CD4-positive, alpha-beta T cell treated with Interleukin-2 at 100 ng/mL for 4 hours (primary cell): ENCODE measurements at places on chromosomes 5 and 9.

DNA sequence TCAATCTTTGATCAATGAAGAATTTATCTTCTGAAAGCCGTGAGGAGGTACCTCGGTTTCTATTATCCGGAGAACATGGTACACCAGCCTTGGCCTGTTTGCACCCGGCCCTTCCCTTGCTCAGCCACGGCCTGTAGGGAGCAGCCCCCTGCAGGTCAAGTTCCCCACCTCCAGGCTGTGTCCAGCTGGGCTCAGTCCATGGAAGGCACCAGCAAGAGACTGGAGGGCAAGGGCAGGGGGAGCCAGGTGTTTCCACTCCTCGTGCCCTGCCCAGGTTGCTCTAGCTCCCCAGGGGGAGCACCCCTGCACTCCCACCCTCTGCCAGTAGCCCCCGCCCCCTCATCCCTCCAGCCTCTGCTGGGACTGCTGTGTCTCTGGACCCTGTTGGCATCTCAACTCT, 87.3 kb upstream of the ADAMTS2 start:
- DNase-seq = no peak

GRCh38 chr9:136656795-136657611, 5.7 kb upstream of the EGFL7 start:
- no peak for DNase-seq

GRCh38 chr9:22423566-22423965, 23.1 kb upstream of the DMRTA1 start:
- DNase-seq = no peak

- DNase-seq = no peak
Measured at GRCh38 chr9:85248514-85249312, 493.0 kb downstream of the AGTPBP1 start.

DNA sequence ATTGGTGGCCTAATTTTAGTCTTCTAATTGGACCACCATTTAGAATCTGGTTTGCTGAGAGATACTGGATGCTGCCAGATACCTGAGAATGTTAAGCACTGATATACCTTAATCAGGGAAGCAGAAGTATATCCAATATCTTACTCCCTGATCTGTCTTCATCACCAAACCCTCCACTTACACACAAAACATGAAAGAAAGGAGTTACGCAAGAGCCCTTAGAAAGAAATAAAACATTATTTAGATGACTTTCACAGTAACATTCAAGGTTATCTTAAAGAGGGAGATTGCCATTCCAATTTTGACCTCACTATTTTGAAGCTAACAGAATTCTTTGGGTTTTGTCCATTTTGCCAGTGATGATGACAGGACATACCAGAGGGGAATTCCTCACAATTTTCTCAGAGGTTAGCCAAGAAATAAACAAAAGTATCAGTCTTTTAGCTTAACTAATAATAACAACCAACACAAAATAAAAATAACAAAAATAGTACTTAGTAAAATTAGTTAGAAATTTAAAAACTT, 496.1 kb downstream of the NFIB start:
- DNase-seq = no peak

- DNase-seq = no peak
Measured at GRCh38 chr9:27181381-27181780, 72.4 kb downstream of the TEK start.

GRCh38 chr9:126894052-126894603, 20.5 kb upstream of the RALGPS1 start:
- DNase-seq = no peak

DNA sequence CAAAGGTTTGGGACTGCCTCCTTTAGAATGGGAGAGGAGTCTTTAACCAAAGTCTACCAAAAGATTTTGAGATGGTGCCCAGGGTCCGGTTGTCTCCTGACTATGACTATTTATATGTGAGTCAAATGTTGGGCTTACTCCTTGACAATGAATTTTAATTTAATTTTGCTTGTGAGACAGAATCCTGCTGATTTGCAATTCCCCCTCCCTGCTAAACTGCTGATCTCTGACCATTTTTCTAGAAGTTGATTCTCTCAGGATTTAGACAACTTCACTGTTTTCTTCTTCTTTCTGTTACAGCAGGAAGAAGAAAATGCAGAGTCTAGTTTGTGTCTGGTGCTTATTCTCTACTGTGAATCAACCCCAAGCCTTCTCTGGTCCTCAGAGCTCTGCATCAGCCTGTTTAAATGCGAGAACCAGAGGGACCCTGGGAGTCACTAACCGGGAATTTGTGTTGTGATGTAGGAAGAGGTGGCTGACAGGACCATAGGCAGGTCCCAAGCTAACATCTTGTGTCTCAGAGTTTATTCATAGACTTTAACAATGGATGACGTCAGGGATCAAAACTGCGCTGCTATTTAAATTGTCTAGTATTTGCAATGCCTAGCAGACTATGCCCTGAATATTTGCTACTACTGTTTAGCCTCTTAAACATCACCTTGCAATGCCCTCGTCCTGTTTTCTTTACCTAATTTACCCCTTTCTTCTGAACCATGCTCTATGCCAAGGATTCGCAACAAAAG, 124.0 kb upstream of the TAF11L2 start:
- DNase-seq = no peak

GRCh38 chr5:6543830-6544560, 88.8 kb downstream of the NSUN2 start:
- no peak for DNase-seq

DNA sequence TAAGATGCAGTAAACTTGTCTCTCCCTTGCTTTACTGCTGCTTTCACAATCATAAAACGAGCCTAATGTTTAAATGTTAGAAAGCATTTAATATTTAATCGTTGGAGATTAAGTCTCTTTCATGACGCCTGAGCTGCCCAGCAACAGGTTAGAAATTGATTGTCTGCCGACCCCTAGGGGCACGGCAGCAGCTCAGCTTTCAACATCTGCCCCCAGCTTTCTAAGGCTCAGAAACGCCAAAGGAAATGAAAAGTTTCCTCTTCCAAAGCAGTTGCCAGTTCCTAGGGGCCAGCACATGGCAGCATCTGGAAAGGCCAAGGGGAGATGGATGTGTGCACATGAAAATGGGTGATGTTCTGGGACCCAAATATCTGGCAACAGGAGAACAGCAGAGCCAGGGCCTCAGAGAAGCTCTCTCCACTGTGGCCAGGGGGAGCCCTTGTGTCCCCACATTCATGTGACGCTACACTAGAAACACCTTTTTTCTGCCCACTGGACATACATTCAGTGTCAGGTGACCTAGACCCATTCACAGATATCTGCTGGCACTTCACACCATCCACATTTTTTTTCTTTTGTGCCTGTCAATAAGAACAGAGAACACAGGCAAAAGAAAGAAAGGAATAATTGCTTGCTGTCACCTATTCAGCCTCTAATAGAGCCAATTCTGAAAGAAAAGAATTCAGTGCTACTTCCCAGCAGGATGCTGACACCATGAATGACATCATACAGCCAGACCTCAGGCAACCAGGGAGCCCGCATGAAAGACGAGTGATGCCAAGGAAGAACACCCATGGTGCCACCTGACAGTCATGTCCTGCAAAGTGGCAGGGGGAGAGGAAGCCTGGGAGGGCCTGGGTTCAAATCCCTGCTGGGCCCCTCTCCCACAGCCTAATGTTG, 205.0 kb upstream of the TAS2R1 start:
- DNase-seq = no peak

DNA sequence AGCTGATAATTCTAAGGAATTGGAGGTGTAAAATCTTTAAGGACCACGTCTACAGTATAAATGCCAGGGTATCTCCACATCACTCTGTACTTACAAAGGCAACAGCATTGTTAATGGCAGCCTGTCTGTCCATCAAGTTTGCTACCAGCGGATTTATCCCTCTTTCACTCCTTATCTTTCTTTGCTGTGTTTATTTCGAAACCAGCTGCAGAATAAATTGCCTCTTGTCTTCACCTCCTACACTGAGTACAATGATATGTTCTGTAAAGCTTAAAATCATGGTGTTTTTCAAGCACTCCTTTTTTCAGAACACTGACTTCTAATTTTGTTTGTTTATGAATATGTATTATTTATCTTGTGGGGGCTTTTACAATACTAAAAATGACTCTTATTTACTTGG, 1088.1 kb downstream of the NR2F1-AS1 start:
- DNase-seq = no peak

- DNase-seq = peak; percentile 13
Measured at GRCh38 chr9:31519011-31519410, 865.4 kb upstream of the ACO1 start.

- DNase-seq = no peak
Measured at GRCh38 chr5:52817818-52818217, 30.1 kb downstream of the ITGA1 start.

GRCh38 chr9:120878188-120879130, 1.5 kb upstream of the PHF19 start:
- DNase-seq = peak; percentile 33

DNA sequence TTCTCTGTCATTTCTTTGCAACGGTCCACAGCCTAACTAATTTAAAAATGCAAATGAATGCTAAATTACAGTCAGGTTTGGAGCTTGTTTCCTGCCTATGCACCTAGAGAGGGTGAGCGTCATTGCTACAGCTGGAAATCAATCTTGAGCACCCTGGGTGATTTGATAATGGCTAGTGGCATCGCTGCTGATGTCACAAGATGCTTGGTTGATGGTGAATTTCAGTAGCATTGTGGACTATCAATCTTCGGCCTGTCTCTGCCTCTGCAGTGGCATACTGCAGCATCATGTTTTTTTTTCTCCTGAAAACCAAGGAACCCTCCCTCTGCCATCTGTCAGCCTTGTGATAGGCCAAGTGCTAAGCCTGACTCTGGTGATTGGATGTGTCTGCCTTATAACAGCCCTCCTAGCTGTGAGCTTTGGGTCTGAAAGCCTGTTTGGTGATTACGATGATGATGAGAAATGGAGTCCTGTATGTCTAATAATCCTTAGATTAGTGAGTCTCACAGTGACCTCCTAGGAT, 75.3 kb downstream of the NMUR2 start:
- DNase-seq = no peak

GRCh38 chr5:67992923-67993322, 222.6 kb upstream of the PIK3R1 start:
- no peak for DNase-seq

DNA sequence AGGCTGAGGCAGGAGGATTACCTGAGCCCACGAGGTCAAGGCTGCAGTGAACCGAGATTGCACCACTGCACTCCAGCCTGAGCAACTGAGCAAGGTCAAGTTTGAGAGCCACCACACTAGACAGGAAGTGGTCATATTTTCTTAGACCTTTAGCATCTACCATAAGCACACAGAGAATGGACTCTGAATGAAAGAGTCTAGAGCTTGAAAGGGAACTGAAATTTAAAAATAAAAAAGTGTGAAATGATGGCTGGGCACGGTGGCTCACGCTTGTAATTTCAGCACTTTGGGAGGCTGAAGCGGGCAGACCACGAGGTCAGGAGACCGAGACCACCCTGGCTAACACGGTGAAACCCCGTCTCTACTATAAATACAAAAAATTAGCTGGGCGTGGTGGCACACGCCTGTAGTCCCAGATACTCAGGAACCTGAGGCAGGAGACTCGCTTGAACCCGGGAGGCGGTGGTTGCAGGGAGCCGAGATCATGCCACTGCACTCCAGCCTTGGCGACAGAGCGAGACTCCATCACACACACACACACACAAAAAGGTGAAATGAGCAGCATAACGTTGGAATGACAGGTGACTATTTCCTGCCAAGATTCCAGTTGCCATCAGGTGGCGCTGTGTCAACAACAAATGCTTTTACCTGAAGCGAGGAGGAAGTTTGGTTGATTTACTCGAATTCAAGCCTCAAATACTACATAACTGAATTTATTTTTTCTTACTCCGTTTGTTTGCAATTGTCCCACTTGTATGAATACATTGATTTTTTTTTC, 21.3 kb upstream of the AK3 start:
- peak; percentile 86 for DNase-seq

GRCh38 chr9:35488566-35489312, 1.2 kb upstream of the RUSC2 start:
- no peak for DNase-seq

DNA sequence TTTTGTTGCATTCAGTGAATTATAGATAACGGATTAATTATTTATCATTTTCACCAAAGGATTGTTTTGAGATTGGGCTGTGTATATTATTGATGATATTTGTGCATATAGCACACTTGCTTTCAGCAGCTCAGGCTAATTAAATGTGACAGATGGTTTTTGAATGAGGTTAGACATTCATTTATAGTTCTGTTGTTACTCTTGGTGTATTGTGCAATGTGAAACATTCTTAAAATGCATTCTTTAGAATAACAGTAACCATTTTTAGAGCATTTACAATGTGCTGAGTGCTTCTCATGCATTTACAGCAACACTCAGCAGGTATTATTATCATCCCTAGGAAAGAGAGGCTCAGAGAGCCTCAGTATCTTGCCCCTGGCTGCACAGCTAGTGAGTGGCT, 23.8 kb downstream of the NANS start:
- no peak for DNase-seq

DNA sequence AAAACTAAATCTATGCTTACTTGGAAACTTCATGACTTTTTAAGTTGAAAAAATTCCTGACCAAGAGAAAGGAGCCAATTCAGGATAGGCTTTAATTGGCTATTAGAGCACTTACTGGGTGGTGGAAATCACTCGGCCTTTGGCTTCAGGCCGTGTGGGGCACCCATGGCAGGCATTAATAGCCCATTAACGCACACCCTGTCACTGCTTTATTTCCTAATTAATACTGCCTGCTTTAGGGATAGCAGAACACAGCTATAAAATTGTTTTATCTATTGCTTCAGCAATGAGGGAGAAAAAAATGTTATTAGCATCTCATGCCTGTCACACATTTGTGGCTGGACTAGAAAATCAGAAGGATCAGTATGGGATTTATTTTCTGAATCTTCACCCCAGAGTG, 58.1 kb downstream of the PSAT1 start:
- no peak for DNase-seq

- DNase-seq = peak; percentile 67
Measured at GRCh38 chr9:131676431-131676972, 63.4 kb downstream of the RAPGEF1 start.

DNA sequence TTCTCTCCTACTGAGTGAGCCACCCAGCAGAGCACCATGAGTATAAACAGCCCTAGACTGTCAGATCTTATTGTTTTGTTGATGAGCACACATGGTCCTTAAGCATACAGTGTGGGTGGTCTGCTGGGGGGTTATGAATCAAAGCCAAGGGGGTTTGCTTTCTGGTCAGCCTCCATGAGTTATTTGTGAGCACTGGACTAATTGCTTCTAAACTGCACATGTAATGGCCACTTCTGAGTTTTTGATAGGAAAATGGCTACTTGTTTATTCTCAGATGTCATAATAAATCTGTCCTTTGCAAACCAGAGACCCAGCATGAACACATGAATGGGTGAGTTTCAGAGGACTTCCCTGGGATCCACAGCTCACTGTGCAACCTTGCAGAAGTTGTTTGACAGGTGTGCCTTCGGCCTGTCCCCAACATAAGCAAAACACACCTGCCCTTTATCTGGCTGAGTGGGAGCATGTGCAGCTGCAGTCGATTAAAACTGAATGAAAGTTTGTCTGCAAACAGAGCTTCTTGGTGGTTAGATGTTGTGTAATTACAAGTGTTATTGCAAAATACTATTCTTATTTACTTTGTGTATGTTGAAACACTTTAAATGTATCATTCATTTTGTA, 35.9 kb downstream of the MAMDC2 start:
- DNase-seq = no peak

- DNase-seq = no peak
Measured at GRCh38 chr5:77832166-77832770, 56.1 kb upstream of the TBCA start.

- no peak for DNase-seq
Measured at GRCh38 chr9:108478431-108479332, 377.1 kb downstream of the ACTL7B start.
